ENCODE measurements at places on chromosomes 4 and X.

DNA sequence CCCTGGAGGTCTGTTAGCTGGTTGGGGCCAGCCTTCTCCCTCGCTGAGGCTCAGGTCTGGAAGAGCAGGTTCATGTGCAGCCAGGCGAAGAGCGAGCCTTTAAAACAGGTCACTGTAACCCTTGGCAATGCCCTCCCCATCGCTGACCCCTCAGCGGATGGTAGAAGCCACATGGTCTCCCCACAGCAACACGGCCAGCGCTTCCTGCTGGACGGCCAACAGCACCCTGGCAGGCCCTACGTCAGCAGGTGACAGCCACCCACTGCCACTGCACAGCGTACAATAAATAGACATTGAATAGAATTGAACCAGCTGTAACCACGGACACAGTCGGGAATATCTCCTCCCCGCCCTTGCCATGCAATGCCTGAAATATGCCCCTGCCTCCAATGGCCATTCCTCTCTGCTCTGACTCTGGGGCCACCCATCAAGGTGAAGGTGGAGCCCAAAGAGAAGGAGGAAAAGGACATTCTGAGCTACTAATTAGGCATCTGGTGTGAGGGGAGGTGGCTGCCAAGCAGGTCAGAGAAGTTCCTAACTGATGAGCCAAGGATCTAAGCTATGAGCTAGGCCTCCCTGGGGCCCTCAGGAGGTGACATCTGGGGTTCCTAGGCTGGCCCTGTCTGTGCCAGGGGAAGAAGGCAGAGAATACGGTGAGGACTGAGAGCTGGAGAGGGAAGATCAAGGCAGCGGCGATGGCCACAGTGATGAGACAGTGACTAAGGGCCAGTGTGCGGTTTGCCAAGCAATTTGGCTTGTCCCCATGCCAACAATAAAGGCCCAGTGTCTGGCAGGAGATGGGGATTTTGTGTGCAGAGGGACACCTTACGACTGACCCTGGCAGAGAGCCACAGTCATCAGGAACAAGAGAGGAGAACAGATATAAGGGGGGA lies 202.3 kb downstream of the BCOR start:
- DNase-seq: no peak

DNA sequence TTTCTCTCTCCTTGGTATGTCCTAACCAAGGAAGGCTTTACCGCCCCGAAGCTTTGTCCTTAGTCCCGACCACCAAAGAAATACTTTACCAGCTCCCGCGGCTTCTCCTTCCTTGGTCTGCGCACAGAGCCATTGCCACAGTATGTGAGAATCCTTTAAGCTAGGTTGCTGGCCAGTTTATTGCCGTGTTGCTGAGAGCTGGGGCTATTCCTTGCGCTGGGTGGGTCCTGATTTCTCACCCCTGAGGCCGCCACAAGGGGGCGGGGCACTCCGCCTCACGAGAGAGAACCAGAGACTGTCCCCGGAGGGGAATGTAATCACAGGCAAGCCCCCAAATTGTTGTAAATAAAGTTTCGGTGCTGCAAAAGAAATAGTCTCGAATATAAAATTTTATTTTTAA lies 331.0 kb upstream of the PCDH10 start:
- no peak for DNase-seq

DNA sequence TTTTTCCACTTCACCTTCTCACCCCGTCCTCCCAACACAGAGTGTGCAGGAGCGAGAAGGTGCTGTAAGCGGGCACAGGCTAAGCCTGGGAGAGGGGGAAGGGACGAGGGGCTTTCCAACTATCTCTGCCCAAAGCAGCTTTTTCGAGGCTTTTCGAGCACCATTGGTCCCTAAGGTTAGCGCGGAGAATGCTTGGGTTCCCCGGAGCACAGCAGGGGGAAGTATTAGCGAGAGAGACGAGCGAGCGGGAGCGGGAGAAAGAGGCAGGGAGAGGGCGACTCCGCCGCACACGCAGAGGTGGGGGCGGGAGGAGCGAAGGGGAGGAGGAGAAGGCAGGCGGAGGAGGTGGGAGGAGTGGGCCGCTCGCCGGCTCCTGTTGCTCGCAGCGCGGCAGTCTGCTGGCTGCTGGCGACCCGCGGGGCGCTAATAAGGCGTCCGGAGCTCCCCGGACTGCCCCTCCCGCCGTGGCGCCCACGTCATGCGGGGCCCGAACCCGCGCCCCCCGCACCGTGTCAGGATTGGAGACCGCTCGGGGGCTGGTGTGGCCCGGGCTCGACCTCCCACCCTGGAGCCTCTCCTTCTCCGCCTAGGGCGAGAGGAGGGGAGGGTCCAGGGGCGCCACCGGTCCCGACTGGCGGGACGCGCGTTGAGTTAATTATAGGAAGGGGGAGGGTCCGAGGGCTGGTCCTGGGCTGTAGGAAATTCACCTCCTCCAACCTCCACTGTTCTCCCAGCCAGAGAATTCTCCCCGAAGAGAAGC lies at the start of gene ADAMTS3:
TSS of gene ADAMTS3 (minus strand) at position 263 of the 760 bp plus-strand sequence. CDS start 459 bp downstream, outside the sequence.
- DNase-seq: no peak

- DNase-seq: no peak
Measured at GRCh38 chr4:85669204-85669603, 194.3 kb downstream of the ARHGAP24 start.

DNA sequence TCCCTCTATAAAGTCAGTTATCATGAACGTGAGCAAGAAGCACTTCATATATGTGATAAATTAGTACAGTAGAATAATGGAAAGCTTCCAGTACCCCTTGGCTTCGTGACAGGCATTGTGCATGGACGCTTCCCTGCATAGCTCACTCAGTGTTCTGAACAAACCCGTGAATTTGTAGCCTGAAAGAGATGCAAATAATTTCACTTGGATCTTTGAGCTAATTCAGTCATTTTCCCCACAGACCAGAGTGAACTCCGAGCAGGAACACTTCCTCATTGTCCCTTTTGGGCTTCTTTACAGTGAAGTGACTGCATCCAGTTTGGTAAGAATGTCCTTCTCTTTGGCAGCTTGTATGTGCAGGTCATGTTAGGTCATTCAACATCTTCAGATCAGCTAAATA lies 50.1 kb downstream of the ADD1 start:
- no peak for DNase-seq

DNA sequence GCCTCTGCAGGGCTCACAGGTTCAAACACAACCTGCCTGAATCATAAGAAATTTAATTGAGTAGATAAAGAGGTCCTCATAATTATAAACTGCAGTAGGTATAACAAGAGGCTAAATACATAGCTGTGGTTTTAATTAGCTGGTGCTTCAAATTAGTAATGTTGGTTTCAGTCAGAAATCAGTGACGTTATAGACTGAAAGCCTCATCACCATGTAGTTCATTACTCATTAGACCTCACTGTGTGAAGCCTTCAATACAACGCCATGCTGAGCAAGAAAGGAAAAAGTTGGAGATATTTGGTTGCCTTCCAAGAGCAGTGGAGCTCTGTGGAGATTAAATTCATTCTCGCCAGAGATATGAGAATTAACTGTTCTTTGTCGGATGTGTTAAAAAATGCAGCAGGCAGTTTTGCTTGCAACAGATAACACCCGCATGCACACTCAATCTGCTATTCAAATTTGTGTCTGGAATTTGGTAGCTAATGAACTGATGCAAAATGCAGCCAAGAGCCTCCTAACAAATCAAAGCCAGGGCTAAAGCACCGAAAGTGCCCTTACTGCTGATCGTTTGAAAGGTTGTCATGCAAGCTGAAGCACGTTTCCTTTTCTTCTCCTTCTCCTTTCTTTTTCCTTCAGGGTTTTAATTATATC lies 148.9 kb downstream of the AFF2 start:
- no peak for DNase-seq

- DNase-seq: no peak
Measured at GRCh38 chr4:24675721-24676389, 91.5 kb upstream of the DHX15 start.

GRCh38 chr4:98722000-98722399 lies 63.6 kb upstream of the TSPAN5 start:
- DNase-seq: no peak

DNA sequence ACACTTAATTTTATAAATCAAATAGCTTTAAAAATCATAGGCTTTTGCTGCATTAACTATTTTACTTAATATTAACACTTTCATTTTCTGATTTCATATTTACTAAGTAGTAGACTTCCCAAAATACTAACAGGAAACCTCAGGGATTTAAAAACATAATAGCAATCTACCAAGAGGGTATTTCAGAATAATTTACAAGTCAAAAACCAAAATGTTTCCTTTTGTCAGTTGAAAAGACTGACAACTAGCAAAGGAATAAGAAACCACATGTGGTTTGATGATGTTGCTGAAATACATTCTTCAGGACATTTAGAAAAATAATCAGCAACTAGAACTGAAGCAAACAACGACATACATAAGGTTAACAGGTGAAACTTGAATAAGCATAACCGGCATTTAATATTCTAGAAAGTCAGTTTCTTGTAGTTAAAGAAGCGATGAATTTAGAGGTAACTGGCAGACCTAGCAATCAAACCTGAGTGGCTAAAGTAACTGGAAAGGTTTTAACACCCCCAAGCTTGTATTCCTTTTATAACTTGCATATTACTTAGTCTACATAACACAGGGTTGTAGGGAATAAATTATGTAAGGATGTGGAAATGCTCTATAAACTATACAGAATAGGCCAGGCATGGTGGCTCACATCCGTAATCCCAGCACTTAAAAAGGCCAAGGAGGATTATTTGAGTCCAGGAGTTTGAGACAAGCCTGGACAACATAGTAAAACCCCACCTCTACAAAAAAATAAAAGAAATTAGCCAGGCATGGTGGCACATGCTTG lies 40.0 kb downstream of the DHX15 start:
- no peak for DNase-seq
